ENCODE measurements at places on chromosomes 3 and 15.

DNA sequence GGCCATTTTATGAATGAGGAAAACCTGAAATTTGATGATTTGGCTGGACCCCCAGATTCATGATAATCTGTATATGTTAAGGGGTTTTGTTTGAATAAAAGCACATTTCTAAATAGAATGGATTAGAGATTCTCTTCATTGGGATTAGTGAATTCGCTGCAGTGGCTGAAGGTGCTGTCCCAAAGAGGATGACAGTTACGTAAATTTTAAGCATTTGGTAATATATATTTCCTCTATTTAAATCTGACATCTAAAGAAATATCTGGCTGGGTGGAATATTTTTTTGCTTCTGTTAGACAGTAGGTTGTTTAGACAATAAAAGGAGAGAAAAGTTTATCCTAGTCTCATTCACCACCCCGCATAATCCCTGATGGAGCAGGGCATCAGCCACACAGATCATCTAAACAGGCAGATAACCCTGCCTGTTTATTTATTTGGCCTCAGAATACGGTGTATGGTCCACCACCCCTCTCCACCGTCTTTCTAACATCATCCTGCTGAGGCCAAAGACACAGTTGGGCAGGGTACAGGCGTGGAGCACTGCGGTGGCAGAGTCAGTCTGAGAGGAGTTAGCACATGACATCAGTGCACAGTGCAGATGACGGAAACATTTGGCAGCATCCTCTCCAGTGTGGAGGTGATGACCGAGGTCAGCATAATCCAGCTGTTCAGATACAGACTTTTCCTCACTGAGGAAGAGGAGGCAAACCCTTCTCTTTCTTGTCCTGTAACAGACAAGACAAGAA lies 20.4 kb upstream of the NFKBIZ start:
- DNase-seq = peak; percentile 56

DNA sequence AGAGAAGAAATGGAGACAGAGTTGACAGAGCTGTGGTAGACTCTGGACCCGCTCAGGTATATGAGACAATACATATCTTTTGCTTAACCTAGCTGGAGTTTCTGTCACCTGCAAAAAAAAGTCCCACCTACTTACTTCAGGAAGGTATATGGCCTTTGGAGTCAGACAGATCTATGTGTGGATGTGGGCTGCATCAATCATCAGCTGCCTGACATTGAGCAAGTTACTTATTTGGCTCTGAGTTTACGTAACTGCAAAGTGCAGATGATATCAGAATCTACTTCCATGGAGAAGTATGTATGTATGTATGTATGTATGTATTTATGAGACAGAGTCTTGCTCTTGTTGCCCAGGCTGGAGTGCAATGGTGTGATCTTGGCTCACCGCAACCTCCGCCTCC lies 124.3 kb downstream of the MYLK start:
- no peak for DNase-seq

DNA sequence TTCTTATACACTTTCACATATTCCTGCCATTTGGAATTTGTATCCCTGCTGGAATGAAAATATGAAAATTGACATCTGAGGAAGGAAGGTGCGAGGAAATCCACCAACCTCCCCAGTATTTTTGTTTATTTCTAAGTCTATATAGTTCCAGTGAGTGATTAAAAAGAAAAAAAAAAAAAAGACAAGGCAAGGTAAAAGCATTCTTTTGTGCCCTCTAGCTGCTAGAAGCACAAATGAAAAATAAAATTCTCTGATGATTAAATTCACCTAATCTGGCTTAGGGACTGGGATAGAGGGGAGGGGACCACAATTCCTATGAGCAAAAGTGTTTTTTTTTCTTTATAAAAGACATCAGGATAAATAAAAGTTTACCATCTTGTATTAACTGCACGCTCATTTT lies 370.9 kb downstream of the NR2F2 start:
- DNase-seq = no peak

GRCh38 chr3:123386477-123387040 lies 62.3 kb downstream of the ADCY5 start:
- DNase-seq = no peak

- DNase-seq = no peak
Measured at GRCh38 chr3:112498914-112499711, at the start of gene BTLA. TSS of gene BTLA (minus strand) at chr3:112499472. CDS start at chr3:112499358, 114 bp downstream.

- DNase-seq = peak; percentile 96
Measured at GRCh38 chr15:90869601-90870353, 1.4 kb downstream of the FURIN start.

DNA sequence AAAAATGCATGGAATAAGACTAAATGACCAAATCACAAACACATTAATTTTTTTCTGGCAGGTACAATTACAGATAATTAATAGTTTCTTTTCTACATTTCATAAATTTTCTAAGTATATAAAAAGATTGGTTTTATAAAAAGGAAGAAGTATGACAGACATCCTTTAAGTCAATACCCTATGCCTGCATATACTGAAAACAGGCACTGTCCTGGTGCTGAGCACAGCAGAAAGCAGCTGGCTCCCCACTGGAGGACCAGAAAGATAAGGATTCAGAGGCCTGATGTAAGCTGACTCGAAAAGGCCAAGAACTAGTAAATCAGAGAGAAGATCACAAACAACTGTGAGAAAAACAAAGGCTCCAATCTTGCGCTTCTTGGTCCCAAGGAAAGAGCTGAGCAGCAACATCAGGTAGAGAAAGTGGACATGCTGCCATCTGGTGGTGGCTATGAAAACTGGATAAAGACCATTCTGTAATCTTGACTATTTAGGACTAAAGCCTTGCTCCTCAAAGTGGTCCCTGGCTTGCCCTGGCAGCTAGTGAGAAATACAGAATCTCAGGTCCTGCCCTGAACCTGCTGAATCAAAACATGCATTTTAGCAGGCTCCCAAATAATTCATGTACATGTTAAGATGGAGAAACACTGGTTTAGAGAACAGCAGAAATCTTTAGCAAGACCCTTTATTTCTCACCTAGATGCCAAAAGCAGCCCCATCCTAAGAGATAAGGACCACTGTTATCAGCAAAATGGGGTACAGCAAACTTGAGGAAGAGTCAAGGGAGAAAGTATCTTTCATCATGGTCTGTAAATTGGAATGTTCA lies 76.0 kb downstream of the TRANK1 start:
- peak; percentile 84 for DNase-seq

DNA sequence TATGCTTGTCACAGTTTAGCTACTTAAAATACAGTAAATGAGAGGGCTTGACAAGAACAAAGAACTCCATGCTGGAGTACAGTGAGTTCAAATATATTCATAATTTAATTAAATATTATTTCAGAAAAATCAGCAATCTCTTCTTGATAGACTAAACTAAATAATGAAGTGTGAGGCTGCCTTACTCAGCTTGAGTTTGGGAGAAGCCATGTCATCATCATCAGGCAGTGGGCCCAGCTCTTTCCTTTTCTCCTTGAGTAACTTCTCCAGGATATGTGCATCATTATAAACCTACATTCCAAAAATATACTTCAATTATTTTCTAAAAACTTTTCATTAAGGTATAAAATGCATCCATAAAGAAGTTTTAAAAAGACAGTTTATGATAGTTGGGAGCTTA lies 70.5 kb downstream of the PBRM1 start:
- no peak for DNase-seq

GRCh38 chr15:66022163-66022525 lies 152.9 kb downstream of the RAB11A start:
- DNase-seq = no peak

GRCh38 chr3:115108614-115109013 lies 38.5 kb downstream of the ZBTB20 start:
- DNase-seq = no peak

DNA sequence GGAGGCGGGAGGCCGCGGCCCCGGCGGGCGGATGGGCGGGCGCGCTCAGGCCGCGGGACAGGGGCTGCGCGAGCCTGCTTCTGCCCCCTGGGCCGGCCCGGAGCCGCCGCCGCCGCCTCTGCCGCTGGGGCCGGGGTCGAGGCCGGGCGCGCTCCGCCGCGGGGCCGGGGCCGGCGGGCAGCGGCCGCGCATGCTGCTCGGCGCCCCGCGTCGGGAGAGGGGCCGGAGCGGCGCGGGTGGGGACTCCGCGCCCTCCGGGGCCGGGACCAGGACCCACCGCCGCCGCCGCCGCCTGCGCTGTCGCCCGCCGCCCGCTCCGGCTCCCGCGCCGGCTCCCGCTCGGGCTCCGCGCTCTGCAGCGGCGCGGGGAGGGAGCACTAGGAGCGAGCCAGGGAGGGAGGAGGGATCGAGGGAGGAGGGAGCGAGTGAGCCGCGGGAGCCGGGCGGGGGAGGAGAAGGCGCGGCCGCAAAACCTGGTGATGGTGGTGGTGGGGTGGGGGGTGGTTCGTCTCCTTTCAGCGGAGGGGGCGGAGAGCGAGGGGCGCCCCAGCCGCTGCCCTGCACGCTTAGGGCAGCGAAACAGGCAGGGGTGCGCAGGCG lies at the start of gene LINGO1:
LINGO1 (minus strand) TSS at position 379 of the 600 bp plus-strand sequence. CDS start 597 bp downstream, outside the sequence.
- no peak for DNase-seq

DNA sequence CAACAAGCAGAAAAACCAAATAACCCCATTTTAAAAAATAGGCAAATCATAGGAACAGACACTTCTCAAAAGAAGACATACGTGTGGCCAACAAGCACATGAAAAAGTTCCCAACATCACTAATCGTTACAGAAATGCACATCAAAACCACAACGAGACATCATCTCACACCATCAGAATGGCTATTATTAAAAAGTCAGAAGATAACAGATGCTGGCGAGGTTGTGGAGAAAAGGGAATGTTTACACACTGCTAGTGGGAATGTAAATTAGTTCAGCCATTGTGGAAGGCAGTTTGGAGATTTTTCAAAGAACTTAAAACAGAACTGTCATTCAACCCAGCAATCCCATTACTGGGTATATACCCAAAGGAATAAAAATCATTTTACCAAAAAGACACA lies 60.7 kb downstream of the ABI3BP start:
- no peak for DNase-seq

GRCh38 chr3:36373666-36374065 lies 6.6 kb upstream of the STAC start:
- no peak for DNase-seq

Measured in dermis blood vessel endothelial cell (primary cell).